ENCODE measurements at places on chromosomes 13 and 19.
A peak's percentile ranks its signal among the peaks of the same experiment; 100 is the strongest.

- DNase-seq: peak; percentile 70
Measured at GRCh38 chr19:6828698-6829633, 56.5 kb downstream of the VAV1 start.

DNA sequence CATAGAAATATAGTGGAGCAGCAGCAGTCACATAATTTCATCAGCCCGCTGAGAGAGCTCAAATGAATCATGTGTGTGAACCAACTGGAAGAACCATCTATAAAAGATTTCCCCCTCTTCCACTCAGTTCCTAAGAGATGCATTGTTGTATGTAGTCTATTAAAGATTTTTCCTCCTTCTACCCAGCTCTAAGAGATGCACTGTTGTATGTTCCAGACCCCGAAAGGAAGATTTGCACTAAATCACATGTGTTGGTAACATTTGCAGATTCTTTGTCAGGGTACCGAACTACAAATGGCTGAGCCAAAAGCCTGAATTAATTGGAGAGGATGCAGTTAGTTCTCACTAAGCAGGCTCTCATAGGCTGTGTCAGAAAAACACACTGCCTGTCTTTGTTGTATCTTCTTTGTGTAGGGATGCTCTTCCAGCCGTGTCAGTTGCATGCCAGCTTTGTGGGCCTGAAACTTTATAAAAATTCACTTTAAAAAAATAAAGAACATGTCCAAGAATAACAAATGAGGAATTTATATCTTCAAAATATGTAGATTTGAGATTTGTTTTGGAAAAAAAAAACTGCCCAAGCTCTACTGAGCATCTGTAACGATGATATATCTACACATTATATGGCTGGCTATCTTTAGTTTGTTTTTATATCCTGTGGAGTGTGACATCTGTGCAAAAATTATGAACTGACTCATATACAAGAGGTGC lies 223.1 kb downstream of the MZT1 start:
- no peak for DNase-seq

- no peak for DNase-seq
Measured at GRCh38 chr13:112735791-112736190, 46.0 kb downstream of the ATP11A start.

DNA sequence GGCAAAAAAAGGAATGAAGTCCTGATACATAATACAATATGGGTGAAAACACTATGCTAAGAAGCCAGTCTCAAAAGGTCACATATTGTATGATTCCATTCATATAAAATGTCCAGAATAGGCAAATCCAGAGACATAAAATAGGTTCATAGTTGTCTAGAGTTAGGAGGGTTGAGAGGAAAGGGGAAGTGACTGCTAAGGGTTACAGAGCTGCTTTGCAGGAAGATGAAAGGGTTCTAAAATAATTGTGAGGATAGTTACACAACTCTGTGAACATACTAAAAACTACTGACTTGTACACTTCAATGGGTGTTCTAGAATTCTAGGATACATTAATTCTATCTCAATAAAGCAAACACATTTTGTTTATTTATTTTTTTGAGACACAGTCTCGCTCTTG lies 25.7 kb downstream of the CAB39L start:
- peak; percentile 76 for DNase-seq

DNA sequence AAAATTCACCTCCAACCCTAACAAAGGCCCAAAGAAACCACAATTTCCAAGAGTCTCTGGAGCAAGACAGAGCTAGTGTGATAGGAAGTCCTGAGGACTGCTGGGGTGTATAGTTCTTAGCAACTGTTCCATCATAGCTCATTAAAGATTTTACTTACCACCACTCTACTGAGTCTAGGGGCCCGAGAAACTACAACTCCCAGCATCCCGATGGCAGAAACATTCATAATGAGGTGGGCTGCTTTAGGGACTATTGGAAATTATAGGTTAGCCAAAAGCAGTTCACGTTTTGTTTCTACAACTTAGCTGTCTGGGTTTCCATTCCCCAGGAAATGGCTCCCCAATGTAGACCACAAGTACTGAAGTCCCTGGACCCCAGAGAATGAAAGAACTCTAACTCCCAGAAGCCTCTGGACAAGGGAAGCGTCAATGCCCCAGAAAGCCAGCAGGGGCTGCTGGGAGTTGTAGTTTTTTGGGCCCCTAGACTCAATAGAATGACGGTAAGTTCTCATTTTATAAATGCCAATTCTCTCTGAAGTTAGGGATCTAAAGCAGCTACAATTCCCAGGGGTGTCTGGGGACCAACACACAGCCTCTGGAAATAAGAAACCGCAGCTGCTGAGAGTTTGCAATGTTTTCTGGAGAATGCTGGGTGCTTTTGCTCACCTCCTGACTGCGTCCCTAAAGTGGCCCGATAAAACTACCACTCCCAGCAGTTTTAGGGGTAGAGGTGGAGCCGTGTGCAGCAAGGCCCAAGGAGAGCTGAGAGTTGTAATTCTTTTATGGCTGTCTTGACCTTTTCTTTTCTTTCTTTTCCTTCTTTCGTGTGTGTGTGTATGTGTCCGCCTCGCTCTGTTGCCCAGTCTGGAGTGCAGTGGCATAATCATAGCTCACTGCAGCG lies 11.1 kb downstream of the FTL start:
- DNase-seq: peak; percentile 44

DNA sequence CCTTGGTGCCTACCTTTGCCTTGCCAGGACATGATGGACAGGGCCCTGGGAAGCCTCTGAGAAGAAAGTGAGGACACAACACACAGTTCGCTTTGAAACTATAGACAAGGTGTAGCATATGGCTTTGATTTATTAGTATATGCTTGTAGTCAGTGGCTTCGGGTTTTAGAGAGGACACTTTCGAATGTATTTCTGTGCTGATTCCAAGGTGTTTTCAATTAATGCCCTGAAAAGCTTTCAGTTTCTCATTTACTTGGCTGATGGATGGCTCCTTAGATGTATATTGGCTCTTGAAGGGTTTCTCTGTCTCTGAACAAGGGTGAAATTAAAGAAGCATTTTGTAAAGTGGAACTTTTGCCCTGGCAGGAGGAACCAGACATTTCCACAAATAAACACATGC lies 106.9 kb downstream of the POSTN start:
- no peak for DNase-seq

DNA sequence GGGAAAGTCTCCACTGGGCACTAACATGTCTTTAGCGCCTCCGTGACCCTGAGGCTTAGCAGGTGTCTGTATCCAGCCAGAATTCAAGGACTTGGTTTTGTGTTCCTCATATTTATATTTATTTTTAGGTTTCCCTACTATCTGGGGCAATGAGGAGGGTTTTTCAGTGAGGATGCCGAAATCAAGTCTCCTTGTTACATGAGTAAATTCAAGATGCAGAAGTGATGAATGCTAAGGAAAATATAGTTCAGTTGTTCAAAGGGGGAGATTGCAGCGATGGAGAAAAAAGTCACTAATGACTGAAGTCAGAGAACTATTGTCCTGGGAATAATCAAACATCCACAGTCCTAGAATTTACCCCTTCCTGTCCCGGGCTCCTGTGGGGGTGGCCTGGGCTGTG lies 791 bp upstream of the ADGRE2 start:
- DNase-seq: peak; percentile 29

- no peak for DNase-seq
Measured at GRCh38 chr19:40933025-40933424, 51.0 kb upstream of the CYP2A7 start.

DNA sequence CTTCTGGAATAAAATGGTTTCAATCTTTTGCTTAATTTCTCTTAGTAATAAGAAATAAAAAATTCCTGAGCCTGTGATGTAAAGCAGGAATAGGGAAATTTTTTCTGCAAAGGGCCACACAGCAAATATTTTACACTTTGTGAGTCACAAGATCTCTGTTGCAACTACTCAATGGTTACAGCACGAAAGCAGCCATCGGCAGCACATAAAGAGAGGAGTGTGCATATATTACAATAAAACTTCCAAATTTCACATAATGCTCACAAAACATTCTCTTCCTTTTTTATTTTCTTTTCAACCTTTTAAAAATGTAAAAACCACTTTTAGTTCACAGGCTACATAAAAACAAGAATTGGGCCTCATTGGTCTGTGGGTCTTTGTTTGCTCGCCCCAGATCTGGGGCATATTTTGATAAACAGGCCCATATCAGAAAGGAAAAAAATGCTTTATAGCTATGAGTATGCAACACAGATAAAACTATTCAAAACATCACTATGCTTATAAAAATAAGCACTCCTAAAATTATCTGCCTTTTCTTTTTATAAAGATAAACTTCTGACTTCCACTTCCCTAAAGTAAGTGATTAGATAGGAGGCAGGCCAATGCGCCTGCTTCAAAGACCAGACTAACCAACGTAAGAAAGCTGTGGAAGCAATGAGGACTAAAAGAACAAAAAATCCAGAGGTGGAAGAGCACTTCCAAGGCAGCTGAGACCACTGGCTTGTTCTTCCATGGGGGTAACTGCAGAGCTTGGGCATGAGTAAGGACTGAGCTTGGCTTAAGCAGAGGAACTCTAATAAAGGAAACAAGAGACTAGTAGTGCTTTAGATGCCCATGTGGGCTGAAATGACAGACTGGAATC lies 26.5 kb downstream of the MYCBP2 start:
- DNase-seq: peak; percentile 67

- no peak for DNase-seq
Measured at GRCh38 chr13:110338441-110339101, 31.5 kb downstream of the COL4A2 start.

GRCh38 chr19:50287331-50287730 lies 41.8 kb downstream of the KCNC3 start:
- no peak for DNase-seq

- DNase-seq: no peak
Measured at GRCh38 chr13:74695021-74695800, 561.0 kb upstream of the KLF12 start.

DNA sequence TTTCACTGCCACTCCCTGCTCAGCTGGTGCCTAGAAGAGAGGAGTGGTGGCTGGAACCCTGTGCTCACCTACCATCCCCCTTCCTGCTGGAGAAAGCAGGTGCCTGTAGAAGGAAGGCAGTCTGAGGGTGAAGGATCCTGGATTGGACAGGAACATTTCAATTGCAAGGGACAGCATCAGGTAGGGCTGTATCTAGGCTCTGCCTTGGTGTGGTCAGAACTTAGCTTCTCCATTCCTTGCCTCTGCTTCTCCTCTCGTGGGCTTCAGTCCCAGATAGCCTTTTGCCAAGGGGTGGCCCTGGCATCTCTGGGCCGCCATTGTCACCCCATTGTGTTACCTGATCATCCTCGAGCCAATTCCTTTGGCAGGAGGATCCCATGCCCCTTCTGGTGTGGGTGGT lies 73.2 kb upstream of the KCTD15 start:
- no peak for DNase-seq

DNA sequence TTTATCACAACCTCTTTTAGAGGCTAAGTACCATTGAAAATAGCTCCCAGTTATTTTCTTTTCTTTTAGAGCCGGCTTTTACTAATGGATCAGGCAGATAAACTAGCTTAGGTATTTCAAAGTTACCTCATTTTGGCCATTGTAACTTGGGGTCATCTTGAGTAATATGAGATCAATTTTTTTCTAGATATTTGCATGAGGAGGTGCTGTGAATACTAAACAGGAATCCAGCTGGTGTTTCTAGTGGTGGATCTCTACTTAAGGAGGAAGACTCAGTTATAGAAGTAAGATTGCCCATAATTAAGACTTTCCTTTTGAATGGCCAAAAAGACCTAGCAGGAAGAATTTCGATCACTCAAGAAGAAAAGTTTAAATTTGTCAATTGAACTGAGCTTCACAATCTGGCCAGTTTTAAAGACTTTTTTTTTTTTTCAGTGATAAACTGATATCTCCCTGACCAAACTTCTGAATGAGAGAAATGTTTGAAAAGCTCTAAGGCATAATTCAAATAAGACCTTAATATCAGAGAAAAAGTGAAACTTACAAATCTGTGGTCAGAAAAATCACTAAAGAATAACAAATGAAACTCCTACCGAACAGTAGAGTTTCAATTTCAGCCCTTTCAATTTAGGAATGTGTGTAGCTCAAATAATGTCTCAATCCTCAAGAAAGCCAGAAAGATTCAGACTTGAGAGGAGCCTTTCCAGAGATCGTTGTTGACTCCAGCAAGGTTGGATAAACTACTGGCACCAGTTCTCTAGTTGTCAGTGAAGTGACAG lies 11.6 kb upstream of the NAA16 start:
- DNase-seq: no peak

DNA sequence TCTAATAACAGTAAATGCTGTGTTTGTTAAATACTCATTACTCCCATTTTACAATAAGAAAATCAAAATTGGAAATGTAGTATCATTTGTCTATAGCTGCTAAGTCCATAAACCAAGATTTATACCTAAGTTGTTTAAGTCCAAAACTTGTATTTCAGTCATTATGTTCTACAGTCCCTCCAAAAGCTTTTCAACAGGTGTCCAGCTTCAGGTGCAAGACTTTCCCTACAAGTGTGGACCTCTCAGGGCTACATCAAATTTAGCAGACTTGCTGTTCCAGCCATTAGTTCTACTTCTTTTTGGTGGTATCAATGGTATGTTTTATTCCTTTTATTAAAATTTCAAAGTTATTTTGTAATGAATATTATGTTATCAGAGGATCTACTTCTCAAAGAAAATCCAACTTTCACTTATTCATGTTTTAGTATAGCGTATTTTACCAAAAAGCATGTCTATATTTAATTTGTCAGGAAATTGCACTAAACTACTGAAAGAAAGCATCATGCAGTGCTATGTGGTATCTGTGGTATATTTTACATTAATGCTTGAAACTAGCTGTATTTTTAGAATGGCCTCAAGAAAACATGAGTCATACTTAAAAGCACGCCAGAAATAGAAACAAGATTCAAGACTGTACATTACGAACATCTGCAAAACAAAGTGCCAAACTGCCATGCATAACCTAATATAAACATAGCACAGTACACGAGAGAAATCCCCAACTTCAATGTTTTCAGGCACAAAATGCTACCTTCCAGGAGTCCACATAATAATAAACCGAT lies 44.5 kb downstream of the VWA8 start:
- DNase-seq: peak; percentile 94

DNA sequence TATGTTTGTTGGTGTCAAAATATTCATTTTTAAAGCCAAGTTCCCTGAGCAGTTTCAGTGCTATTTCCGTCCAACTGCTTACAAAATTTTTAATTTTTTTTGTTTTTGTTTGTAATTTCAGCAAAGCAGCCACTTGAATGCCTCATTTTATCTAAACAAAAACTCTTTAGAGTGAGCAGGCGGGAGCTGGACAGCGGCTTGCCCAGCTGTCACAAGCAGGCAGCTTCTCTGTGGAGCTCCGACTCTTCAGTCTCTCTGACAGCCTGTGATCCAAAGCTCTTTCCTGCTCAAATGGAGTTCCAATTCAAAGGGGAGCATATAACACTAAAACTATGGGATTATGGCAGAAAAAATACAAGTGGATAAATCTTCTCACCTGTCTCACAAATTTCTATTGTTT lies 618.3 kb upstream of the PCDH20 start:
- no peak for DNase-seq

DNA sequence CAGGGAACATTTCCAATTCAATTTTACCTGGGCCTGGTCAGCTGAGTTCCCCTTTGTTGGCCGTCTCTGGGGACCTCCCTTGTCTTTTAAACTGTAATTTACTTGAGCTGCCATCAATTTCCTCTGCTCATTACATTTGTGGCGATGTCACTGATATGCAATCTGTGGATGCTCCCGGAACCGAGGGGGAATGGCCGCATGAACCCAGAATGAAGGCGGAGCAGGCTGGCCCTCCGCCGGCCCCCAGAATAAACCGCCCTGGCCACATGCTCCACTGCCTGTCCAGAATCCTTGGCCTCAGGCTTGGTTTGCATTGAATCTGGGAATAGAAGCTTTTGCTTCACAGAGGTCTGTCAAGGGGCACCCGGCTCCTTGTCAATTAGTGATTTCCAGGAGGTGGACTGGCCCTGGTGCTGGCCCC lies 276.8 kb downstream of the TEX29 start:
- DNase-seq: no peak
